Stimulated activated CD4-positive, alpha-beta T cell treated with anti-CD3 and anti-CD28 coated beads, Interleukin-15, amount 100 ng/mL, for 1 hour (primary cell): ENCODE measurements at places on chromosomes 4 and X.

DNA sequence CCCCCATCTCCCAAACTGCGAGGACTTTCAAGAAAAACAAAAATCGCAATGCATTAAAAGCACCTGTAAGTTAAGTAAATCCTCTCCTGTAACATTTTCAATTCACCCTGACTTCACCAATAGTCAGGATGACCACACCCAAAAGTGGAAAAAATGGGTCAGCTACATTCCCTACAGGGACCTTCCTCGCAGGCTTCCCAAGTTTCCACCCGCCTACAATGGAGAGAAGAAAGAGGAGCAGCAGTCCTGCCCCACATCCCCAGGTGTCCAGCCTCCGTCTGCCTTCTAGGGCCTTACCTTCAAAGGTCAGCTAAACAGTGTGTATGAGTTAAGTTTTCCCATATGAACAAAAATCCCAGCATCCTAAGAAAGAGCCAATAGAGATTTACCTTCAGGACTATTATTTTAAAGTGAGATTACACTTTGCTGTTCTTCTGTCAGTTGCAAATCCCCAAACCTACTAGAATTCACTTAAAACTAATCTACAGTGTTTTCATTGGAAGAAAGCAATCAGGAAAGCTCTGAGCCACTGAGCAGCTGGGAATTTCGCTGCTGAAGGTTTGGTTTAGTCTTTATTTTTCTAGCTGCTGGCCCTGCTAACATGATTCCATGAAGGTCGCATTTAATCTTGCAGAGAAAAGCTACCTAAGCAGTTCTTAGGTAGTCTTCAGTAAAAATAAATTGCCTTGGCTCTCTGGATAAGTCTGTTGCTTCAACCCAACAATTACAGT is 12.5 kb downstream of the IRF2 start:
- no peak for DNase-seq

DNA sequence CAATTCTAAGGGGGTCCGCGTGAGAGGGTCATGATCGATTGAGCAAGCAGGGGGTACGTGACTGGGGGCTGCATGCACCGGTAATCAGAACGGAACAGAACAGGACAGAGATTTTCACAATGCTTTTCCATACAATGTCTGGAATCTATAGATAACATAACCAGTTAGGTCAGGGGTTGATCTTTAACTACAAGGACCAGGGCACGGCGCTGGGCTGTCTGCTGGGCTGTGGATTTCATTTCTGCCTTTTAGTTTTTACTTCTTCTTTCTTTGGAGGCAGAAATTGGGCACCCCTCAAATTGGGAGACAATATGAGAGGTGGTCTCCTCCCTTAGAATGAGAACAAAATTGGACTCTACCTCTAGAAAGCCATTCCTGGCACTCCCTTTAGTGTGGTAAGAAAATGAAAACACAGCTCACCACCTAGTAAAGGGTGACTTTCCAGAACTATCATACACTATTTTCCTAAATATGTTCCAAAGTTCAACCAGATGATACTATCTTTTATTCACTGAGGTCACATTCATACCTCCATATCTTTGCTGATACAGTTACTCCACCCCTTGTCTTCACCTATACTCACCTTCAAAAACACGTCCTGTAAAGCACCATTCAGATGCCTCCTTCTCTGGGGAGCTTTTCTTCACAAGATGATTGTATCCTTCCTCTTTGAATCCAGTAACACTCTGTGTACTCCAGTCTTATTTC is 1058.3 kb upstream of the SLIT2 start:
- no peak for DNase-seq

- no peak for DNase-seq
Observed at GRCh38 chrX:55715847-55716246, 1.7 kb upstream of the RRAGB start.

DNA sequence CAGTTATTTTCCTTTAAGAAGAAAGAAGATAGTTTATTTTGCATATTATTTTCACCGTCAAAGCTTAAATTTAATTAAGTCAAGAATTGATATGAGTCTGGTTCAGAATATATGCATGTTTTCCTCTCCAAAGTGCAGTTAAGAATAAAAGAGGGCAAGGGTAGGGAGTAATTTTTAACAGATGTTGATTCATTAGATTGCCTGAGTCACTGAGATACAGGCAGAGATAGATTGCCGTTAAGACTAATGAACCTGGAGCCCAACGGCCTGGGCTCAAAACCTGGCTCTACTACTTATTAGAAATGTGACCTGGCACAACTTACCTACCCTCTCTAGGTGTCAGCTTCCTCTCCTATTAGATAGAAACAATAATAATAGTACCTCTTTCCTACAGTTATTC is 1037.4 kb upstream of the PABPC4L start:
- DNase-seq: no peak

DNA sequence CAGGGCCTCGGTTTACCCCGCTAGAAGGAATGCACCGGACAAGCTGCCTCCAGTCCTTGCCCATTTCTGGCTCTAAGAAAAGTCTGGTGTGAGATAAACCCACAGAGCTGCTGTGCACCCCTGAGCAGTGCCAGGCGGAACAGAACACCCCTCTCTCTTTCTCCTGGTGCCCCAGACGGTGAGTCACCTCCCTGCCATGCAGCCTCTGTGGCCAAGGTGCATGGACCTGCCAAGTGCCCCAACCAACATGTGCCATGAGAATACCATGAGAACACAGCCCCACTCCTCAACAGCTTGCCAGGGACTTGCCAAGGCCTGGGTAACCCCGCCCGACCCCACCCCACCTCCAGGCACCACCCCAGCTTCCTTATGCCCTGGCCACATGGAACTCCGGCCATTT is 47.7 kb upstream of the MAN2B2 start:
- DNase-seq: no peak

DNA sequence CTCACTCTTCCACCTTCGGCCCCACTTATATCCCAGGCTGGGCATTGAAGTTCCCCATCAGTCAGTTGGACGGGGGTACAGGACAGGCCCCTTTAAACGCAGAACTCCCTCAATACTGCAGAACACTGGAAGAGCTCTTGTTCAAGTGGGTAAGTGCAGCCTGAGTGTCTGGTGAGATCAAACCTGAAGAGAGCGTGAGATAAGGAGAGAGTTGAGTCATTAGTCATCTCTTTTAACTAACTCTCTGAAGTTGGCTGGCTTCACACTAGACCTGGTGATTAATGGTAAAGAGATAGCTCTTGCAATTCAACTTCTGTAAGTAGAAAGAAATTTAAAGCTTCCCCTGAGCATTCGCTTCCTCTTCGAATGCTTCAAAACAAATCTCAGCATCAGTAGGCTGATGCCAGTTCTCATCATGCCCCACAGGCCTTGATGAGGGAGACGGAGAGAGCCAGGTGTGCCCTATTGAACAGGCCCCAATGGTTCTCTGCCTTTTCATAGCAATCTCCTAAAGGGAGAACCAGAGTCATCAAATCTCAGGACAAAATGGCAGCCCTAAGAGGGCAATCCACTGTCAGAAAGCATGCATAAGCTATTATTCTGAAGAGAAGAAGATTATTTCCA is 41.0 kb upstream of the JADE1 start:
- no peak for DNase-seq

- no peak for DNase-seq
Observed at GRCh38 chrX:80876877-80877276, 67.2 kb upstream of the BRWD3 start.

- DNase-seq: no peak
Observed at GRCh38 chr4:110615353-110616237, 7.3 kb downstream of the PITX2 start.

- no peak for DNase-seq
Observed at GRCh38 chrX:78573630-78574029, 85.5 kb downstream of the RTL3 start.

DNA sequence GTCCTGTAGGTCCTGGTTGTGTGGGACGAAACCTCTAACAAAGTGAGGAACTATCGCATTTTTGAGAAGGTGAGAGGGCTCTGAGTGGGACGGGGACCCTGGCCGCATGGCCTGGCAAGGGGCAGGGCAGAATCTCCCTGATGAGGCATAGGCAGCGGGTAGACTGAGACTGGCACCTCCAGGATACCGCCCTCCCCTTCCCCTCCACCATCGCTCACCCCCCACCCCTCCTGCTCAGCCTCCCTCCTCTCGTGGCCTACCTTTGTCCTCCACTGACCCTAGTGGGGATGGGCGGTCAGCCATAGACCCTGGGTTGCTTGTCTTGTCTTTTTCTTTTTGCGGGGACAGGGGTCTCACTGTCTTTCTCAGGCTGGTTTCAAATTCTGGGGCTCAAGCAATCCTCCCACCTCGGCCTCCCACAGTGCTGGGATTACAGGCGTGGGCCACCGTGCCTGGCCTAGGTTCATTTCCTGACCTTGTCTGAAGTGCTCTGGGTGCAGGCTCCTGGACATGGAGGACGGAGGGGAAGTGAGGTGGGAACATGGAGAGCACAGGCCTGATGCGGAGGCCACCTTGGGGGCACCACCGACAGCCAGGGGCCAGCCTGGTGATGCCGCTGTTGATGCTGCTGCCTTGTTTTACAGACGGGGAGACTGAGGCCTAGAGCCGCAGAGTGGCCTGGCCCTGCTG is 10.5 kb upstream of the ADD1 start:
- DNase-seq: no peak

DNA sequence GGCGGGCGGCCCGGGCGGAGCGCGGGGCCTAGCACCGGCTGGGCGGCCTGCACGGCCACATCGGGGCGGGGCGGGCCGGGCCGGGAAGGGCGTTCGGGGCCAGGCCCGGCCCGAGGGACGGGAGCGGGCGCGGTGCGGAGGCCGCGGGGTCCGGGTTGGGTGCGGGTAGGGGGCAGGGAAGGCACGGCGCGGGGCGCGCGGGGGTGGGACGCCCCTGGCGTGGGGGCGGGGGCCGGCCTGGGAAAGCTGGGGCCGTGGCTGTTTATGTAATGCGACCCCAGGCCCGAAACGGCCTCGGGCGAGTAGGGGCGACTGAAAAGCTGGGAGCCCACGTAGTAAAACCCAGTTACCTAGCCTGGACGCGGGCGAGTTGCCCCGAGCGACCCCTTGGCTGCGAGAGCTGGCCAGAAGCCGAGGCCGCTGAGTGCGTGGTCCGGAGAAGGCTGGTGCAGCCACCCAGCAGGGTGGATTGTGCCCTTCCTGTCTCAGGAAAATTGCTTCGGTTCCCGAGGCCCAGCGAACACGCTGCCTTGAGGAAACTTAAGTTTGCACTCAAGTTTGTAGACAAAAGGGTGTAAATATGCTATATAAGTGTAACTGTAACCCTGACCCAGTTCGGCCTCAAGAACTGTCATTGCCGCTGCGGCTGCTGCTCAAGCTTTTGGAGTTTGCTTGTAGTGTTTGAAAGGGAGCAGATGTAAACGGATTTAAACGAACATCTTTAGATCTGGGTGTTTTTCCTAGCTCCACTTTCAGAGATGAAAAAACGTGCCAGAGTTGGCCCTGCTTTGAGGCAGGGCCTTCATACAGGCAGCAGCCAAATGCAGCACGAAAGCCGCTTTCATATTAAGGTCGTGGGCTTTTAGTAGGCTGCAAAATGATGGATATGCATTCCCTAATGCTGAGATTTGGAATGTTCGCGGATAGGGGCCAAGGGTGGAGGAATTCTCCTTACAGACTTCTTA is 674 bp downstream of the SEC24B start:
- peak; percentile 8 for DNase-seq

- DNase-seq: peak; percentile 11
Observed at GRCh38 chrX:132612821-132613564, 124.2 kb upstream of the MBNL3 start.

DNA sequence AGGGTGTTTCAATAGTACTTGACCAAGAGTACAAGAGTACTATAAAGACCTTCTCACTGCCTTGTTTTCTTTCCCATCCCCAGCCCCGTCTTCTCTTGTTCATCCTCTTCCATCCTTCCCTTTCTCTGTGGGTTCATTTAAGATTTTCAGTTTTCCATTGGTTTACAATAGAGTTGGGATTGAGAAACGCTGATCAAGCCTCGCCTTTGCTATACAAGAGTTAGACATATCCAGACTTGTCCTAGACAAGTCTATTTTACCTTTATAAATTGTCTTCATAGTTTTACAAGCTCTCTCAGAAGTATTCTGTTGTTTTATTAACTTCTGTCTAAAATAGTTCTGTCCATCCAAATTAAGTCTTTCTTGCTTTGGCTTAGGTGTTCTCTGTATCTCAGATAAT is 29.6 kb upstream of the SCML1 start:
- DNase-seq: no peak

DNA sequence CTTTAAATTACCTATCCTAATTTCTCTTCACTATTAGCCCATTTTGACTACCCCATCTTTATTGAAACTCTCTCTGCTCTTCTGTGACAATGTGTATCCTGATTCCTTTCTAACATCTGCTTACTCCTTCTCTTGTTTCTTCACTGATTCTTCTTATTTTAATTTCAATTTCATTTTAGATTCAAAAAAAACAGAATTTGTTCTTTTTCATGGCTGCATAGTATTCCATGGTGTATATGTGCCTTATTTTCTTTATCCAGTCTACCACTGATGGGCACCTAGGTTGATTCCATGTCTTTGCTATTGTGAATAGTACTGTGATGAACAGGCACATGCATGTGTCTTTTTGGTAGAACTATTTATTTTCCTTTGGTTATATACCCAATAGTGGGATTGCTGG is 120.0 kb upstream of the VAMP7 start:
- no peak for DNase-seq

DNA sequence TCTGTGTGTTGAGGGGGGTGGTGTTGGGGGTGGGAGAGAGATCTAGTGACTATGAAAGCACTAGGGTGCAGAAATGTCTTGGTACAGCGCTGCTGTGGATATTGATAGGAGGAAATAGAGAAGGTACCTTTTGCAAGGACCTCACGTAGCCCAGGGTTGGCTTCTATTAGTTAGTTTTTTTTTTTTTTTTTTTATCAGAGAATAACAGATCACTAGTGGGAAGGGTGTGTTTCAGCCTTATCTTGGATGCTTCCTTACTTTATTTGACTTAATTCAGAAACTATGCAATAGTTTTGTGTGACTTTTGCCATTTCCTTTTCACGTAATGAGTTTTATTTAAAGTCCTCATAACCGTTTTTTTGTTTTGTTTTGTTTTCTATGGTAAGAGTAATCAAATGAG is 16.4 kb upstream of the PGRMC2 start:
- DNase-seq: no peak

GRCh38 chr4:23945451-23946017 is 55.7 kb upstream of the PPARGC1A start:
- no peak for DNase-seq

DNA sequence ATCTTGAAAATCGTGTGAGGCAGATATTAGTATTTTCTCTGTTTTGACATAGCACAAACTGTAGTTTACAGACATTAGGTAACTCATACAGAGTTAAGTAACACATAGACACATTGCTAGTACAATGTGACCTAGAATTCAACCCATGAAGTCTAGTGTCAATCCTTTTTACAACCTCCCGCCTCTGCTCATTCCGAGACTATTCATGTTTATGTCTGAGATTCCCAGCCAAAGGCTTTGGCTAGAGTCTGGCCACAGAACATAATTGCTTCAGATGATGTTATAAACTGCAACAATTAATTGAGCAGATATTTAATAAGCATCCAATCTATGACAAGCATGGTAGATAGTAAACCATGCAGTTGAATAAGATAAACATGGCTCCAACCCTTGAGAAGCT is 841.0 kb downstream of the STIM2 start:
- DNase-seq: no peak

- DNase-seq: no peak
Observed at GRCh38 chr4:138981930-138982390, 33.6 kb upstream of the NOCT start.

- DNase-seq: no peak
Observed at GRCh38 chr4:68906780-68907137, 44.8 kb downstream of the UGT2A3 start.
